B cell (primary cell): ENCODE measurements at places on chromosomes 3 and 15.

GRCh38 chr15:56242576-56243162, 1.0 kb downstream of the RFX7 start:
- DNase-seq = no peak

GRCh38 chr3:51967384-51968169, at the start of gene PCBP4:
Gene PCBP4, minus strand, starts transcription at chr3:51967454. Its CDS starts 6,214 bp downstream, at chr3:51961240.
- peak; percentile 54 for DNase-seq

DNA sequence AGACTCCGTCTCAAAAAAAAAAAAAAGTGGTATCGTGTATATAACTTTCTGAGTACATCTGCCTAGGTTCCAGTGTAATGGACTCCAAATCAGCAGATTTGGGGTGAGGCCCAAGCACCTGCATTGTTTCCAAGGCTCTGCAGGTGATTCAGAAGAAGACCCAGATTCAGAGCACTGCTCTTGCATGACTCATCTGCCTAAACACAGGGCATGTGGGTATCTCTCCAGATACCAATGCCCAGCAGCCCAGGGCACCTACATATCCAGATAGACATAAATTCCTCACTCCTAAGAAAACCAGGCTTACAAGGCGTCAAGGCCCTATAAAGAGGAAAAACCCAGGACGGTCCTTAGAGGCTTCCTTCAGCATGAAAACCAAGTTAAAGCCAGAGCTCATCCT, 24.3 kb downstream of the NDUFAF1 start:
- DNase-seq = no peak

DNA sequence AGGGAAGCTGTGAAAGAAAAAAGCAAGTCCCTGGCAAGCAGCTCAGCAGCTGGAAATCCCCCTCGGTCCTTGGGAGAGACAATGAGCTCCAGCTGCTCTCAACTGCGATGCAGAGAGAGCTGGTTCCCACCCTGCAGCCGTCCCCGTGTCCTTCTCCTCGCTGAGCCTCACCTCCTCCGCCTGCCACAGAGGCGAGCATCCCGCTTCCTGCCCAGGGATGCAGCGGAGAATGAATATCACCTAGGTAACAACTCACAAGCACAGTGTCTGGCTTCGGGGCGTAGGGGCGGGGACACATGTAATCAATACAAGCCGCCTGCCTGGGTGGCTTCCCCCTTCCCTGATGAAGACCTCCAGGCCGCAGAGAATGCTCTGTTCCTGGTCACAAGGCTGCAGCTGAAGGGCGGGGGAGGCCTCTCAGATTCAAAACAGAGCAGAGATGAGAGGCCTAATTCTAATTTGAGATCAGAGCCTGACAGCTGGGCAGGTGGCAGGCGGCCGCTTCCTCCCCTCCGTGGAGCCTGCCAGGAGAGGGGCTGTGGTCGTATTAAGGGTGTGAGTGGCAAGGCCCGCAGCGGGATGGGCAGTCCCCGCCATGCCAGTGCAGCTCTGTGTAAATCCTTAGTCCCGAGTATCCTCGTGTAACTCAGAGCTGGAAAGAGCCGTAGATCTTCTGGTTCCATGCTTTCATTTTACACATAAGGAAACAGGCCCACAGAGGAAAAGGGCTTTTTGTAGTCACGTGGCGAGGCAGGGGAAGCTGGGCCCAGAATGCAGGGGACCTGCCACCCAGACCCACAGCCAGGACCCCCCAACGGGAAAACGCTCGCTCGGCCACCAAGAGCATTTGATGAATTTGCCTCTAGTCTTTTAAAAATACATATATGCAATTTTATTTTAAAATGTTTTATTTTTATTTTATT, 24.3 kb downstream of the ZDHHC19 start:
- DNase-seq = peak; percentile 62

DNA sequence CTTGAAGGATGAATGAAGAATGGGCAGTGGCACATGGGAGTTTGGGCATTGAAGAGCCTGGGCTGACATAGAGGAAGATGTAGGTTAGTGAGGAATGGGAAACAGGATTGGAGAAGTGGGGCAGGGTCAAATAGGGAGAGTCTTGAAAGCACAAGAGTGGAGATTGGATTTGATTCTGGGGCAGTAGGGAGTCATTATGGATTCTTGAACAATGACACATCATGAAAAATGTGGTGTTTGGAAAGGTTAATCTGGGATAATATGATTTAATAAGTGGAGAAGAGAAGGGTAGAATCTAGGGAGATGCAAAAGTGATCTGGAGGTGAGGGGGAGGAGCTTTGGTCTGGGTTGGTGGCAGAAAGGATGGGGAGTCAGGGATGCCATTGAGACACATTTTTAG, 45.4 kb upstream of the ROPN1 start:
- no peak for DNase-seq

GRCh38 chr3:10311710-10312109, 9.2 kb downstream of the SEC13 start:
- DNase-seq = no peak

GRCh38 chr15:39510001-39510701, 70.7 kb upstream of the THBS1 start:
- DNase-seq = no peak

GRCh38 chr3:13014755-13015285, 58.4 kb downstream of the IQSEC1 start:
- no peak for DNase-seq

DNA sequence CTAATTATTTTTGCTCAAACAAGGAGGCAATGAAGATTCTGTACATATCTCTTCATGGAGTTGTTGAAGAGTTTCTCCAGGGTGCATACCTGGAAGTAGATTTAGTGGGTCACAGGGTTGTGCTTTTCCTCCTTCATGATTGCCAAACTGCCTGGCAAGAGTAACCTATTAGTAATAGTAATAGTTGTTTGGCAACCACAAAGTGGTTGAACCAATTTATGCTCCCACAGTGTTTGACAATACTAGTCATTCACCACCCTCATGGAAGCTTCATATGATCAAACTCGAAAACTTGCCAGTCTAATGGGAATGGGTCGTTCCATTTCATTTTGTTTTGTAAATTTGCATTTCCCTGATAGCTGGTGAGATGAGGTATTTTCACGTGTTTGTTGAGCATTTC, 57.8 kb downstream of the TLE3 start:
- DNase-seq = no peak

- DNase-seq = no peak
Observed at GRCh38 chr15:66221126-66221525, 32.4 kb downstream of the MEGF11 start.

DNA sequence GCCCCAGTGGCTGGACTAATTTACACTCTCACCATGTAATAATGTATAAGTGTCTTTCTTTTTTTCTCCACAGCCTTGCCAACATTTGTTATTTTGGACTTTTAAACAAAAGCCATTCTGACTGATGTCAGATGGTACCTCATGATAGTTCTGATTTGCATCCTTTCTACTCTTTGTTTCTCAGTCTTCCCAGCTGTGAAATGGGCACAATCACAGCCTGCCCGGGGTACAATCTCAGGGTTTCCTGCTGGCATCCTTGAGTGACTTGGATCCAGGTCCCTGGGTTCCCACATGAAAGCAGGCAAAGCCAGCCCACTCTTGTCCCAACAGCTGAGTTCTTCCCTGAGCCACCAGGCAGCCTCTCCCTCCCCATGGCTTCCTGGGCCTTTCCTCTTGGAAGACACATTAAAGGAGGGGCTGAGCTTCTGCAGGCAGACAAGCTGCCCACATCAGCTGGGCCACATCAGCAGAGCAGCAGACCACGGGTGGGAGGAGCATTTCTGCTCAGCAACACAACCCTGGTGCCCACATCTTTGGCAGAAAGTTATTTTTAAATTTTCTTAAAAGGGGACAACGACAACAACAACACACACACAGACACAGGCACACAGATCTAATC, 82.0 kb downstream of the MYLK start:
- DNase-seq = no peak

DNA sequence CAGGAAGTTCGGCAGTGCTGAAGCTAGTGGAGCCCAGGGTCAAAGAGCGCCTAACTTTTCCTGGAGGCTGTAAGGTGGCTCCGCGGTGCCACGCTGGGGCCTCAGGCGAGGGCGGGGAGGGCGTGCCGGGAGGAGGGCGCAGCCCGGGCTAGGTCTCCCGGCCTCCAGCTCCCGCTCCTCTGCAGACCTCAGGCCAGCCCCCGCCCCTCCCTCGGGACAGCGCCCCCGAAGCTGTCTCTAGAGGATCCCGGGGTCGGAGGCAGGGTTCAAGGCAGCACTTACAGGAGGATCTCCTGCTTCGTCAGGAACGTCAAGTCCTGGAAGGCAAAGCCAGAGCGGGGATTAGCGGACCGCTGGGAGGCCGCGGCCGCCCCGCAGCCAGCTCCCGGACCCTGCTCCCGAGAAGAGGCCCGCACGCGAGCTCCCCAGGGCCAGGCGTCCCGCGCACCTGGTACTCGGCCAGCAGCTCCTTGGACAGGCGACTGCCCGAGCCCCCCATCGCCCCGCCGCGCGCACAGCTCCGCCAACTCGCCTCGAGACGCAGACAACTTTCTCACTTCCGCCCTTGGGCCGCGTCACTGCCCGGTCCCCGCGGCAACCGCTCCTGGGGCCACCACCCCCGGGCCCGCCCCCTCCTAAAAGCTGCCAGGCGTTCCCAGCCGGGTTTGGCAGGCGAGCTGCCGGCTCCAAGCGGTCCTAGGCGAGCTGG, at the start of gene CIB1:
Gene CIB1 (minus strand): TSS at position 555 of the 709 bp plus-strand sequence. CDS start 56 bp downstream, at position 499.
- DNase-seq = no peak

- no peak for DNase-seq
Observed at GRCh38 chr3:39524107-39524506, 56.6 kb downstream of the MOBP start.

- peak; percentile 86 for DNase-seq
Observed at GRCh38 chr15:84598250-84598649, 2.6 kb upstream of the ZSCAN2 start.
